Right ventricle myocardium superior (tissue), 1 donor: ENCODE measurements at places on chromosomes 4 and X.

DNA sequence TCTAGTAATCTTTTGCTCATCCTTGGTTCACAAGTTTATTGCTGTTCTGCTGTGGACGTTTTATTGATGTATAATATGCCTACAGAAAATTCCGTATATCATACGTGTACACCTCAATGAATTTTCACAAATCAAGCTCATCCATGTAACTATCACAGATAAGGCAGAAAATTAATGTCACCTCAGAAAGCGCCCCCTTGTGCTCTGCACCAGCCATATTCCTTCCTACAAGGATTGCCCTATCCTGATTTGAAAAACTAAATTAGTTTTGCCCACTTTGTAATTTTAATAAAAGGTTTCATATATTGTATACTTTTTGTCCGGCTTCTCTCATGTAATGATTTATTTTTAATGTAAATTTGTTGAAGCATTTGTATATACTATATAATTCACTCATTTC is 390.8 kb downstream of the ADGRL3 start:
- no peak for DNase-seq

DNA sequence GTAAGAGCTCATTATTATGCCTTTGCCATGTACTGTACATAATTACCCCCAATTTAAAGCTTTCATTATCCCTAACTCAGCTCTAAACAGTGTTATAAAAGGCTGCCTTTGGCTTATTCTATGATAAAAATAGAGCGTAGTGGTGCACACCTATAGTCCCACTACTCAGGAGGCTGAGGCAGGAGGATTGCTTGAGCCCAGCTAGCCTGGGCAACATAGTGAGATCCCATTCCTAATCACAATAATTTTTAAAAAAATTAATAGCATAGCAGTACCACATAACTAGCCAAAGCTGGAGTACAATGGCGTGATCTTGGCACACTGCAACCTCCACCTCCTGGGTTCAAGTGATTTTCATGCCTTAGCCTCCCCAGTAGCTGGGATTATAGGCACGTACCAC is 112.4 kb downstream of the PDS5A start:
- DNase-seq: no peak

DNA sequence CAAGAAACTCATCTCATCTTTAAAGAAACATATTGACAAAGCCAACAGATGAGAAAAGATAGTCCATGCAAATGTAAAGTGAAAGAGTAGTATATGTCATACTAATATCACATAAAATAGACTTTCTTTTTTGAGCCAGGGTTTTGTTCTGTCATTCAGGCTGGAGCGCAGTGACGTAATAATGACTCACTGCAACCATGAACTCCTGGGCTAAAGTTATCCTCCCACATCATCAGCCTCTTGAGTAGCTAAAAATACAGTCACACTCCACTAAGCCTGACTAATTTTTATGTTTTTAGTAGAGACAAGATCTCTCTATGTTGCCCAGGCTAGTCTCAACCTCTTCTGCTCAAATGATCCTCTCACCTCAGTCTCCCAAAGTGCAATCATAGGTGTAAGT is 51.8 kb upstream of the TRAM1L1 start:
- DNase-seq: no peak

DNA sequence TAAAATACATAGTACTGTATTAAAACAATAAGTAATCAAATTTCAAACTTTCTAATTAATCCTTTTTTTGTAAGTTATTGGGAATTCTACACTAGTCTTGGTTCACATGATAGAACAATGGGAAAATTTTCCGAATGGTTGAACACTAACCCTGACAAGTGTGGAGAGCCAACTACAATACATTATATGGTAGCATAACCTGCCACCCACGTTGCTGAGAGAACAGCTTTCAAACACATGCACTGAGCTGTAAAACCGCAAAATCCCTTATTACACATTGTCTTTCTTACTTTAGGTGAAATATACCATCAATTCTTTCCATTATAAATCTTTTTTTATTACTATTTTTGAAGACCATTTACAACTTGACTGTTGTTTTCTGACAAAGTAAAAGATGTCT is 54.7 kb downstream of the ANAPC10 start:
- DNase-seq: no peak

- peak; percentile 43 for DNase-seq
Measured at GRCh38 chr4:173121076-173121561, 47.5 kb upstream of the GALNT7 start.

- no peak for DNase-seq
Measured at GRCh38 chr4:71181332-71181731, 157.5 kb upstream of the SLC4A4 start.

DNA sequence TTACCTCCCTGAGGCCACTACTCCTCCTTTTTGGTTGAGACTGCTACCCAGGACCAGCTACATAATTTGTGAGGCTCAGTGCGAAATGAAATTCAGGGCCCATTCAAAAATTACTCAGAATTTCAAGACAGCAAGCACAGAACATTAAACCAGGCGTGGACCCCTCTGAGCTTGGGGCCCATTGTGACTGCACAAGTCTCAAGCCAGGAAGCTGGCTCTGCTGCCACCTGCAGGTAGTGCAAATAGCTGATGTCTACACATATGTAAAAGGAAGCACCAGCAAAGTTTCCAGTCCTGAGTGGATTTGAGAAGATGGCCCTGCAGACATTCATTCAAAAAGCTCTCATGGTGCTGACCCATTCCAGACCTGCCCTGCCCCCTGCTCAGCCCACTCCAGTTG is 213.4 kb upstream of the LNX1 start:
- peak; percentile 48 for DNase-seq

DNA sequence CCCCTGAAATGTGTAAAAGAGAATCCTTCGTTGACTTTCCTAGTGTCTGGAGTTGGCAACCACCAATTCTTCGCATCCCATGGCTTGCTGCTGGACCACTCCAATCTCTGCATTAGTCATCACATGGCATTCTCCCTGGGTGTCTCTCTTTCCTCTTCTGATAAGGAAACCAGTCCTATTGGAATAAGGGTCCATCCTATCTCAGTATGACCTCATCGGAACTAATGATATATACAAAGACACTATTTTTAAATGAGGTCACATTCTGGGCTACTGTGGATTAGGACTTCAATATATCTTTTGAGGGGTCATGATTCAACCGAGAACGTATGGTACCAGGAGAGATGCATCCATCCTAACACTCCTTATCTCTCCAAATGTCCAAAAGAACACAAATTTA is 259.1 kb upstream of the CPEB2 start:
- DNase-seq: no peak

- no peak for DNase-seq
Measured at GRCh38 chr4:152382057-152382785, 153.7 kb downstream of the FBXW7 start.

DNA sequence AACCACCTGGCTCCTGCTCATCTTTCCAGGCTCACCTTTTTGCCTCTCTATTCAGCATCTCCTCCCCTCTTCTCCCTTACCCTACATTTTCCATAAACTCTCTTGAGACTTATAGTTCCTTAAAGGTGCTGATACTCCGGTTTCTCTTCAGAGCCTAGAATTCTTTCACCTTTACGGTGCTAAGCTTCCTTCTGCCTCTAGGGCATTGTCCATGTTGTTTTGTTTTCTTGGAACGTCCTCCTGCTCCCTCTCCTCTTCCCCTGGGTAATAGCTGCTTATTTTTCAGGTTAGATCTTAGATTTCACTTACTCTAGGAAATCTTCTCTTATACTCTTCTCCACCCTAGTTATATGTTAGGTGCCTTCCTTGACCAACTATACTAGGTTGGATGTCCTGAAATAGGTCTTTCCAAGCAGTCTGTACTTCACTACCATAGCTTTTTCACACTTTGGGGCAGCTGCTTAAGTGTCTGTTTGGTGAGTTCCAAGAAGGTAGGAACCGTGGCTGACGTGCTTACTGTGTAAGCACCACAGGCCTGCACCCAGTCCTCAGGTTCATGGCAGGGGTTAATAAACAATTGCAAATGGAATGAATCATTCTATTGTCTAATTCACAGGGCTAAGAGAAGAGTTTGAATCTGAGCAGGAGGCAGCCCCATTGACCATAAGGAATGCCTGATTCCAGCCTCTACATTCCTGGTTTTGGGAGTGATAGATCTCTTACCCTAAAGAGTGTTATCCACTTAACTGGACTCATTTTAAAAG is 227.5 kb downstream of the MGST2 start:
- no peak for DNase-seq

- no peak for DNase-seq
Measured at GRCh38 chrX:13048280-13048679, 3.9 kb upstream of the FAM9C start.

GRCh38 chr4:3148926-3149325 is 74.4 kb downstream of the HTT start:
- DNase-seq: no peak

DNA sequence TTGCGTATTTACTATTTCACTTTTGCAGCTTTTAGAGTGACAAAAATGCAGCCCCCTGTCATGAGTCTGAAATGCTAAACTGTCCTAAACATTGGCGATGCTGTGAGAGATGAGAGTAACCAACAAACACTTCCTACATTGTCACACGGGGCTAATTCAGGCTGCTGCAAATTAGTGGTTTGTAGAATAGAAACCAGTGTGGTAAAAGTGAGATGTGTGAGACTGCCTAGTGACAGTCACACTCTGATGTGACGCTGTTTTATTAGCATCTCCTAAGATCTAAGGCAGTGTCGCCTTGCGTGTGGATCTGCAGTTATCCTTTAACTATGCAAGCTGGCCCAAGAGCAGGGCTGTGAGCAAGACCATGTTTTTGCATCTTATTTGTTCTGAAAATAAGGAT is 800.2 kb upstream of the TENM3 start:
- no peak for DNase-seq
